NCI-H2227 treated with DMSO at 0.1 percent for 48 hours (cell line): ENCODE measurements at places on chromosomes 3 and 15.

- DNase-seq, result peak; percentile 7
Measured at GRCh38 chr15:66729331-66729951, 27.4 kb downstream of the SMAD6 start.

- no peak for DNase-seq
Measured at GRCh38 chr3:177981576-177981975, 554.7 kb upstream of the KCNMB2 start.

GRCh38 chr3:117519776-117520175, 810.2 kb downstream of the TUSC7 start:
- DNase-seq, result no peak

- no peak for DNase-seq
Measured at GRCh38 chr3:49666592-49666991, 7.6 kb upstream of the APEH start.

DNA sequence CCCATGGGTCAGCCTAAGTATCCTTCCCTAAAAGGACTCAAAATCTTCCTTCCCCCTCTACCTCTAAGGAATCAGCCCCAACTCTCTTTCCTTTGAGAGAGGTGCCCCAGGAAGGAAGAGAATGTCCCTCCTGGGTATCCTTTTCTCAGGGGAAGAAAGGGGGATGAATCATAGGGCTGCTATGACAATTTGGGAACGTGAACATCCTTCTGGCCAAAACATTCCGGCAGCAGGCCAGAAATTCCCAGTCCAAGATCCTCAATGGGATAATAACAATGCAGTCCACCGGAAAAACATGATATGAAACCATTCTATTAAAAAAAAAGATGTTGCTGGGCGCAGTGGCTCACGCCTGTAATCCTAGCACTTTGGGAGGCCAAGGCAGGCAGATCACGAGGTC, 50.8 kb upstream of the CACNA2D3 start:
- no peak for DNase-seq
